ENCODE measurements at places on chromosomes 11 and 22.

DNA sequence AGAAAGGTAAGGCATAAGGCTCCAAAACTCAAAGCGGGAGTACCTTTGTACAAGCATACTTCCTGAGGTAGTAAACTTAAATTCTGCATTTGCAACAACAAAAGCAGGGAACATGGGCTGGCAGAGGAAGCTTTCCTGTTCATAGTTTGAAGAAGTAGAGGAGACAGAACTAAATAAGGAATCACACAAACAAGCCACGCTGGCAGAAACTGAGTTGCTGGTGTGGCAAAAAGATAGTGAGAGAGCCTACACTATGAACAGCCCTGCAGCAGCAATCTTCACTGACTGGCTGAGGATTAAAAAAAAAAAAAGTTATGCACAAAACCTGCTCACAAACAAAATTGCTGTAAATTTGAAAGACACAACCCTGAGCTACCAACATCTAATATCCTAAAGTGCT is 46.5 kb downstream of the FCHSD2 start:
- DNase-seq = no peak

DNA sequence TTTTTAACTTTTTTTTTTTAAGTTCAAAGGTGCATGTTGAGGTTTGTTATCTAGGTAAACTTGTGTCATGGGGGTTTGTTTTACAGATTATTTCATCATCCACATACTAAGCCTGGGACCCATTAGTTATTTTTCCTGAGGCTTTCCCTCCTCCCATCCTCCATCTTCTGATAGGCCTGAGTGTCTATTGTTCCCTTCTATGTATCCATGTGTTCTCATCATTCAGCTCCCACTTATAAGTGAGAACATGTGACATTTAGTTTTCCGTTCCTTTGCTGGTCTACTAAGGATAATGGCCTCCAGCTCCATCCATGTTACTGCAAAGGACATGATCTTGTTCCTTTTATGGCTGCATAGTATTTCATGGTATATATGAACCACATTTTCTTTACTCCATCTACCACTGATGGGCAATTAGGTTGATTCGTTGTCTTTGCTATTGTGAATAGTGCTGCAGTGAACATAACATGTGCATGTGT is 14.4 kb downstream of the DEUP1 start:
- DNase-seq = no peak

- DNase-seq = peak; percentile 48
Measured at GRCh38 chr11:2271077-2271326, 614 bp upstream of the ASCL2 start.

DNA sequence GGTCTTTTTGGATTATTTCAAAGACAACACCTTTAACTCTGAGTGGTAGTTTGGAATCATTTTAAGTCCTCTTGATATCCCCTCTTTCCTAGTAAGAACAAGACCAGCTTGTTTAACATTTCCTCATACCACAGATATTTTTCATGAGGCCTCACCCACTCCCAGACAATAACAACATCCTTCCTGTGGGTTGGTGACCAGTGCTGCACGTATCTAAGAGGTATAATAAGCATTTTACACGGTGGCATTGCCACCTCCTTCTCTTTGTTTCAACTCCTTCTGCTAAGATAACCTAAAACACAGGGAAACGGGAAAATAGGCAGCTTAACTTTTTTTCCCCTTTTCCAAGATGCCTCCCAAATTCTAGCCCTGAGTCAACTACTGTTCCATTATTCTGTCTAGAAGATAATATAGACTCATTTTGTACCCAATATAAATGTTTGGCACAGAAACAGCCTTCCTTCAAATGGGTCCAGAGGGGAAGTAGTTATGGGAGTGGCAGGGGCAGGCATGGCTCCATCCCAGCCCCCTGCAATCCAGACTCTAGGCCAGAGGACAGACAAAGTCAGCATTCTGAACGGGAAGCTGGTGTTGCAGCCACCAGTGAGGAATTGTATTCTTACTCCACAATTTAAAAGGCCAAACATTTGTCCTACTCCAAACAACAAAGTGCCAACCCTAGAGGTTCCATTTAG is 28.5 kb downstream of the MAML2 start:
- DNase-seq = no peak

DNA sequence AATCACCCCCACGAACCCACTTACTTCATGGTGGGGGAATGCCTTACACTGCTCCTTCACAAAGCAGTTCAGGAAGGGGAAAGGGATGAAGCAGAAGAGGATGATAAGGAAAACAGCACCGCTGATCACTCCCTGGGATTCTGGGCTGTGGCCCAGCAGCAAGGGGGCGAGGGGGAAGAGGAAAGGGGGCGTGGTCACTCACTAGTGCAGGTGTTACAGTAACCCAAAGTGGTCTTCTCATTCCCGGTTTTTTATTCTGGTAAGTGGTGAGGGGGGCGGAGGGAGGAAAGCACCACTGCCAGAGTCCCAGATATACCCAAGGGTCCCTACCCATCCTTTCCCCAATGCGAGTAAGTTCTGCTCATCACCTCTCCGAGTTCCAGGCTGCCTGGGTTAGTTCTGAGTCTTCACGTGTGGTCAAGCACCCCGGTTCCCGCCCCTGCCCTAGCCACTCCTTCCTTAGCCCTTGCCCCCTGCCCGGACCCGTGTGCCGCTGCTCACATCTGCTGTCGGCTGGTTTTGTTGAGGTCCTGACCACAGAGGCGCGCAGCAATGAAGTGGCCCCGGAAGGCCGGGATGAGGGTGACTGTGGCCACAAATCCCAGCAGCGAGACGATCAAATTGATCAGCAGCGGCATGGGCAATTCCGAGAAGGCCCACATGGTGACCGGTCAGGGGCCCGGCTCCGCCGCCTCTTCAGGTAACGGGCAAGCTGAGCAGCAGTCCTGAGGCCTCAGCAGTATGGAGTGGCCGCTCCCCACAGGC is 477 bp downstream of the DPAGT1 start:
- DNase-seq = no peak

GRCh38 chr11:32433101-32433913 is 2.0 kb downstream of the WT1 start:
- peak; percentile 36 for DNase-seq

- DNase-seq = no peak
Measured at GRCh38 chr11:35177370-35177769, 38.4 kb downstream of the CD44 start.

GRCh38 chr22:37223965-37224551 is 11.8 kb upstream of the SSTR3 start:
- DNase-seq = no peak

GRCh38 chr11:66048547-66049323 is at the start of gene GAL3ST3:
GAL3ST3 (minus strand) TSS chr11:66049161; CDS start chr11:66045415, 3,746 bp downstream.
- no peak for DNase-seq

DNA sequence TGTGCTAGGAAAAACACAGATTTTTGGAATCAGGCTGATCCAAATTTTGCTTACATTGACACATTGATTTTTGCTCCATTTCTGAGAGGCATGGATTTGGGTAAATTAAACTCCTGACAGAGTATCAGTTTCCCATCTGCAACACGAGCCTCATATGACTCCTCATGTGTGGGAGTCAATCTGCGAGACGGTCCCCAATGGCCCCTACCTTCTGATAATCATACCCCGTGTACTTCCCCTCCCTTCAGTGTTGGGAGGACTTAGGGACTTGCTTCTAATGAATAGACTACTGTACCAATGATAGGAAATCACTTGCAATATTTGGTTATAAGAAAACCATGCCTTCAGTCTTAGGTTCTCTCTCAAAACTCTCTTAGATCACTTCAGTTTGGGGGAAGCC is 302.7 kb downstream of the ETS1 start:
- DNase-seq = no peak

DNA sequence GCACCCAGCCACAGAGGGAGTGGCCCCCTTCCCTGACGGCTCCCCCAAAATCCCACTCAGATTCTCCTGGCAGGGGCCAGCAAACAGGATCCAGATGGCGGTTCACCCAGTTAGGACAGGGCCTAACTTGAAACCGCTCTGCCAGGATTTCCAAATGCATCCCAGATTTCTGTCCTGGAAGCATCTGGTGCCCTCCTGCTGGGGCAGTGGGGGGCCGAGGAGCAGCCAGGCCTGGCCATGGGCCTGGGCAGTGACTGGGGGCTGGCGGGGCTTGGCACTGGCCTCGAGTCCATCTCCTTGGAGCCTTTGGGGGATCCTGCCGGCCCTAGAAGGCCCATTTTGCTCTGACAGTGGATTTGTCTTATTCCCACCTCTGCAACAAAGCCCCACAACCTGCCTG is 17.9 kb upstream of the EMID1 start:
- no peak for DNase-seq

DNA sequence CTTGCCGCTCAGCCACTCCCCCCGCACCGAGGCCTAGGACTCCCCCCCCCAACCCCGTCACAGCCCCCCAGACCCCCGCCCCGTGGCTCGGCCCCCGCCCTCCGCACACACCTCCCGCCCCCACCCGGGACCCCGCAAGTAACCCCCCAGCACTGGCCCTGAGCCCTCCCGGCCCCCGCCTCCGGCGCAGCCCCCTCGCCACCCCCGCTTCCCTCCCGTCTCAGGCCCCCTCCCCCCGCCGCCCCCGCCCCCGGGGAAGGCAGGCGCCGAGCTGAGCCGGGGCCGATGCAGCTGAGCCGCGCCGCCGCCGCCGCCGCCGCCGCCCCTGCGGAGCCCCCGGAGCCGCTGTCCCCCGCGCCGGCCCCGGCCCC is 1.5 kb downstream of the SHANK3 start:
- no peak for DNase-seq

GRCh38 chr11:129701706-129702105 is 113.9 kb upstream of the TMEM45B start:
- DNase-seq = no peak

DNA sequence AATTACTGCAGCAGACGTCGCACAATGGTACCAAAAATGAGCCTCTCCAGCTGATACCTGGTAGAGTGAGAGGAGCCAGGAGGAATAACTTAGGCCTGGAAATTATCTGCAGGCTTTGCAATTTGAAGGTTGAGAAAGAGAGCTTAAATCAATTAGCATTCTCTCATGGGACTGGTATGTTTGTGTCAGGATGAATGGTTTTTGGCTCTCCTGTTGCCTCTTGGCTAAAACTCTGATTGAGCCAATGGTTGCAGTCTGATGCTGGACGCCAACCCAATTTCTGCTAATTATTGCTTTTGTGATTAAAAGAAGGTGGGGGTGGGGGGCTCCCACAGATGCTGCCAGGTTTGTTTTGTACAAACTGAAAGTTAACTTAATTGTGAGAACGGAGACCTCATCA is 12.5 kb upstream of the NELL1 start:
- no peak for DNase-seq

DNA sequence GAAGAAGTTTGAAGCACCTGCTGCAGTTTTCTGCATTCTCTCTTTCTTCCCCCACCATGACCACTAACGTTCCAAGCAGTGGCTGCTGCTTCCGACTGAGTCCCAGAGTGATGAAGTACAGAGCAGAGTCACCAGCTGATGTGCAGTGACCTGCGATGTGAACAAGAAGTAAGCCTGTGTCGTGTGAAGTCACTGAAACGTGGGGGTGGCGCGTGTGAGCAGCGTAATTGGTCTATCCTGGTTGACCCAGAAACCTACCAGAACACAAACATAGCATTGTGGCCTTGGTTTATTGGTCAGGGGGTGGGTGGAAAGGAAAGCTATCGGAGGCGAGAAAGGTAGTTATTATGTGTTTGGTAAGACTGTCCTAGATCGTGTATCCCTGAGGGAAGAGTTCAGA is 3.5 kb downstream of the KRTAP5-7 start:
- DNase-seq = no peak

DNA sequence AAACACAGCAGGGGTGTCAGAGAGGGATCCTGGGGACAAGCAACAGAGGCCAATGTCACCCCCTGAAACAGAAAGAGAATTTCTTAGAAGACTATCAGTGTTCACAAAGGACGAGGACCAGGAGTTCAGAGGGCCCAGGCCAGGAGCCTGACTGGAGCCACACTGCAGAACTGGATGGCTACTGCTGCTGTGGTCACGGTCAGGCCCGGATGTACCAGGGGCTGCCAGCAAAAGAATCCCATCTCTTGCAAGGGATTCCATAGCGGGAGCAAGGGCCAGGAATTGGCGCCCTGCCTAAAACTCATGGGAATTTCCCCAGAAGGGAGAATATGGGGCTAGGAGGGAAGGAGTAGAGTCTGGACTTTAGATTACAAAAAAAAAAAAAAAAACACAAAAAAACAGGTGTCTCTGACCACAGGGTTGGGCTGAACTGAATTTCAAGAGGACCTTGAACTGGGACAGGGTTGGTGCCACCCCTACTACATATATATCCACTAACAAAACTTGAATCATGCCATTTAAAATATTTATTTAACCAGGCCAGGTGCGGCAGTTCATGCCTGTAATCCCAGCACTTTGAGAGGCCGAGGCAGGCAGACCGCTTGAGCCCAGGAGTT is 15.7 kb upstream of the KCTD14 start:
- DNase-seq = no peak

GRCh38 chr11:10208131-10208575 is 85.9 kb downstream of the SBF2 start:
- peak; percentile 36 for DNase-seq

DNA sequence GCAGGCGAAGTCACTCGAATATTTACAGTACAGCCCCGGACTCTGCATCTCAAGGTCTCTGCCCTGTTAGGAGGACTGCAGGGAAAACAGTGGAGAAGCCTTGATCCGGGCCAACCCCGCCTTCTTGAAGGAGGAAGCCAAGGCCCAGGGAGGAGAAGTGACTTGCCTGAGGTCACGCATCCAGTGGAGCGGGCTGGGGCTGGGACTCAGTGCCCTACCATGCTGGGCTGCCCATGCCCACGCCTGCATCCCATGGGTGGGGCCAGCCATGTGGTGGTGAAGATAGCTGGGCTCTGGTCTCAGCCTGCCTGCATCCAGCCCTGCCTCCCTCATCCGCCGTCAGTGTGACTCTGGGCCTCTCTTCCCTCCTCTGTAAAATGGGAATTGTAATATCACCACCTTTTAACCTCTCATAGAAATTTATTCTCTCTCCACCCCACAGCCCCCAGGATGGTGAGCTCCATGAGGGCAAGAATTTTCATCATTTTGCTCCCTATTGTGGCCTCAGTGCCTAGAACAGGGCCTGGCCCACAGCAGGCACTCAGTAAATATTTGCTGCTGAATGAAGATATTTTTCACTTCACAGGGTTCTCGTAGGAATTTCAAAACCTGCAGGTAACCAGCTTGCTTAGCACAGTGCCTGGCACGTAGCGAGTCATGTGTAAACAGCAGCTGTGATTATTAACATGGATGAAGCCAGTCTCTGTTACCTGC is 57.3 kb downstream of the OTOG start:
- no peak for DNase-seq

Measured in muscle of back (tissue), 13 donors.